ENCODE measurements at places on chromosomes 2 and 18.

DNA sequence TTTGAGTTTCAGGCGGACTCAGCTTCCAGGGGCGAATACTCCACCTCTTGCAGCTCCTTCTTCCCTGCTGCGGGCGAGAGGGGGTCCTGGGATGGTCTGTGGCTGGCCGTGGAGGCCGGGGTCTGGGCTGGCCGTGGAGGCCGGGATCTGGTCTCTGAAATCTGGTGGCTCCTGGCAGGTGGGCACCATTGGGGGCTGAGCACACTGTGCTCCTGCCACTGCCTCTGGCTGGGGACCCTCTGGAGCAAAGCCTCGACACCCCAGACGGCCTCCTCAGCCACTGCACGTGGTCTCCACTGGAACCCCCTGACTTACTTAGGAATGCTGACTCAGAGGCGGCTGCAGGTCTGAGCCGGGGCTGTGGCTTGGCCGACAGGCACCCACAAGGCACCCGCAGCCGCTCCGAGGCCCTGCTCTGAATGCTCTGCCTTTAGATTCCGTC is 100.1 kb upstream of the ALKAL2 start:
- no peak for DNase-seq

- DNase-seq: no peak
Observed at GRCh38 chr2:175947073-175947472, 55.0 kb downstream of the LNPK start.

DNA sequence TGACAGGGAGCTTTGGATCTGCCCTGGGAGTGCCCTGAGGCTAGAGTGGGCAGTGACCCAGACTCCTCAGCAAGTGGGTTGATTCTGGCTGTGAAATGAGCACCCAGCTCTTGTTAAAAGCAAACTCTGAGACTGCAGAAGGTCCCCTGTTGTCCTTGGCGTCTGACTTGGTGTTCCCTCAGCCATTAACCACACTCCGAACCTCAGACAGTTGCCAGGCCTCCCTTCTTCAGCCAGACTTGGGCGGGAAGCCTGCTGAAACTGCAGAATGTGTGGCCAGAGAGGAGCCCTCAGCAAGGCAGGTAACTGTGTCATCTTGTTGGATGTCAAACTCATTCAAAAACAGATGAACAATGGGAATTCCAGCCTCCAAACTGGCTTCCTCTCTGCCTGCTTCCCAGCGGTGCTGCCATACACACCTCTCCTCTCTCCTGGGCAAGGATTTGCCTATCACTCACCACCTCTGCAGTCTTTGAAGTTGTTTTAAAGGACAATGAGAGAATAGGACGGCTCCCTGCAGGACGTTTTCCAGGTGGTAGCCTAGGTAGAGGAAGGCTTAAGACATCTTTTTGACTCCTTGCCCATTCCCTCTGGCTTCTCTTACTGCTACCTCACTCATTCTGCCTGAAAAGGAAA is 38.9 kb upstream of the B3GNT2 start:
- DNase-seq: no peak

- peak; percentile 44 for DNase-seq
Observed at GRCh38 chr2:100146657-100146960, 4.2 kb upstream of the AFF3 start.

DNA sequence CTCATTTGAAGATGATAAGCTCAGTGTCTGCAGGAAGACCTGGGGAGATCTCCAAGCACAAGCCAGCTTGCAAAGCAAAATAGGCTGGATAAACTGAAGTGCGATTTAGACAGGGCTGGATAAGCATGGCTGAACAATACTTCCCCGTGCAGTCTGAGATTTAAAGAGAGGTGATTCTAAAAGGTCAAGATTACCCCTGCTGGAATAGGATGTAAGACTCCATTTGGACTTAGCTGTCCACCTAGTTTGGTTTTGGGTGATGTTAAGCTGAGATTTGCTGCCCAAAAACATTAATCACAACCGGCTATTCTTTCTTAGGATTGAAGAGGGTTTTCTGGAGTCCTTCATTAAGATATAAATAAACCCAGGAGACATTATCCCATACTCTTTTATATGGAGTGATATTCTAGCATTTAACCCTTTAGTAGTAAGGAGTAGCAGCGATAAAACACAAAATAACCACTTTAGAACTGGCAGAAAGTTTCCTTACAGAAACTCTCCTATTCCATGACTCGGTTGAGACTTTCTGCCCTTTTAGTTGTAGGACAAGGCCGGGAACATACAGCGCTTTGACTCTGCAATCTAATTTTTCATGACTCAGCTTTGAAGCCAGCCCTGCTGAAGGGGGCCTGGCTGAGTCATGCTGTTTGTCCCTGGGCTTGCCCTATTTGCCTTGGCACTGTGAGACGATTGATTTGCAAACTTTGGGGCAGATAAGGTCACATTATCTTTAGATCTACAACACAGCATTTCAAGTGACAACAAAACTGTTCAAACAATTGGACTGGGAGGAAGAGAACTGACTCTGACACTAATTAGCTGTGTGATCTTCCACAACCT is 238.2 kb downstream of the GCA start:
- DNase-seq: no peak

DNA sequence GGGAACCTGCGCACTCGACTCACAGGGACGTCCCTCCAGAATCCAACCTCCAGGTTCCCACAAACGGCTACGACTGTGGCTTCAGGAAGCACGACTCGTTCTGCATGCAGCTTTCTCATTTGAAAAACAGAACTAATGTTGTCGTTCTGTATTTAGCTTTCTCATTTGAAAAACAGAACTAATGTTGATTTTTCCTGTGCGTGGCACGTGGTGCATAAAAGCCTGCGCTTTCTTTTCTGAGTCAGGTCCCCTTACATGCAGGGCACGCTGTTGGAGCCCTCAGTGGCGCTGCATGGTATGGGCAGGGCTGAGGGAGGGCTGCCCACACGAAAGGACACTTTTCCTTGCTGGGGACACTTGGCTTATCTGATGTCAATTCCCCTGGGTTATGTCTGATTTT is 124.3 kb downstream of the TMEM18 start:
- peak; percentile 12 for DNase-seq

DNA sequence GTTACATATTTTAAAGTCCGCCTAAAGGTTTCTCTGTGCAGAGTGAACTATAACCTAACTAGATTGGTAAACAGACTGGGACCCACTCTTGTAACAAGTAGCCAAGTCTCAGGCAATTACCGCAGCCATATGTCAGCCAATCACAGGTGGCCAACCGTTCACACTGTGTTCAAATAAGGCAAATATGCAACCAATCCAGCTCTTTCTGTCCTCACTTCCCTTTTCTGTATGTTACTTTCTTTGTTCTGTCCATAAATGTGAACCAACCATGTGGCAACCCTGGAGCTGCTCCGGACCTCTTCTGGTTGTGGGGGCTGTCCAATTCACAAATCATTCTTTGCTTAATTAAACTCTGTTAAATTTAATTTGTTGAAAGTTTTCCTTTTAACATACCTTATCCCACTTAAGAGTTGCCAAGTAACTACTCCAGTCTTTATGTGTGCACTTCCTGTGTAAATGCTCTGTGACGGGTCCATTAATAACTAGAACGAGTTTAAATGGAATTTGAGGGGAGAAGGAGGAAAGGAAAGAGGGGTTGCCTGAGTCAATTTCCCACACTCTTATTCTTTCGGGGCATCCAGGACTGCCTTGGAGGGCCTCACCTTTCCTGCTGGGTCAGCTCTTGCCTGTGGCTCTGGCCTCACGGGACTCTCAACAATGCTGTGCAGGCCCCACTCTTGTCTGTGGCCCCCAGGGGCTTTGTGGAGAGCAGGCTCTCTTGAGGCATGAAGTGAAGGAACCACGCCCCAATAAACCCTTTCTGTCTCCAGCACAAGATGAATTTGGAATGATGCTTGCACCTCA is 6.6 kb upstream of the RPL37A start:
- DNase-seq: peak; percentile 55

DNA sequence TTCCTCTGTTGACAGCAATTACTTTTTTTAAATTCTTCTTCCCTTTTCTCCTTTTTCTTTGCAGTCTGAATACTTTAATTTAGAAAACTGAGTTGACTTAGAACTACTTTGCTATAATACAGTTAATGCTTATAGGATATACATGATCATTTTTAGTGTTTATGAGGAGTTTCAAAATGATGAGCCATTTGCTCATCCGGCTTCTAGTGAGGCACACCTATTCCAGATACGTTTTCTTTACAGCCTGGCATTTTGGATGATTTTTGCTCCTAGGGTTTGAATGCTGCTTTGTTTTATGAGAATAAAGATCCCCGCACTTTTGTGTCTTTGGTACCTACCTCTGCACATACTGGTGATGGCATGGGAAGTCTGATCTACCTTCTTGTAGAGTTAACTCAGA is 52.8 kb downstream of the EIF5B start:
- DNase-seq: no peak

DNA sequence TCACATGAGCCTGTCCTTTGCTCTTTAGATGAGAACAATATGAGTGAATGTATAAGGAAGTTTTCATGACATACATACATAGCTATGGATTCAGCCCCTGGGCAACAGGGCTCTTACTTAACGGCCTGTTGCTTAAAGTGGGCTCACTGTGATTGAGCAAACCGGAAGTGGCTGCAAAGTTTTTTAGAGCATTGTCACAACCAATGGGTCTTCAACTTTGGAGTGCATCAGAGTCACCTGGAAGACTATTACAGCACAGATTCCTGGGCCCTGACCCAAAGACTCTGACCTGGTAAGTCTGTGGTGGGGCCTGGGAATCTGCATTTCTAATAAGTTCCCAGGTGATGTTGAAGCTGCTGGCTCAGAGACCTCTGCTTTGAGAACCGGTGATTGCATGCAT is 106.3 kb upstream of the SEC11C start:
- peak; percentile 14 for DNase-seq

DNA sequence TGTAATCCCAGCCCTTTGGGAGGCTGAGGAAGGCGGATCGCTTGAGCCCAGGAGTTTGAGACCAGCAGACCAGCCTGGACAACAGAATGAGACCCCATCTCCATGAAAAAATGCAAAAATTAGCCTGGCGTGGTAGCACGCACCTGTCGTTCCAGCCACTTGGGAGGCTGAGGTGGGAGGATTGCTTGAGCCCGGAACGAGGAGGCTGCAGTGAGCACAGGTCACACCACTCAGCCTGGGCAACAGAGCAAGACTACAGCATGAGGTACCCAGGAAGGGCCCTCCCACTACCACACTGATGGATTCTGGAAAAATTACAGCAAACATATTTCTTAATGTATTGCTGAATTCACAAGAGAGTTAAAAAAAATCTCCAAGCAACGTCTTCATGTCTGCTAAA is 56.3 kb upstream of the HPCAL1 start:
- no peak for DNase-seq

DNA sequence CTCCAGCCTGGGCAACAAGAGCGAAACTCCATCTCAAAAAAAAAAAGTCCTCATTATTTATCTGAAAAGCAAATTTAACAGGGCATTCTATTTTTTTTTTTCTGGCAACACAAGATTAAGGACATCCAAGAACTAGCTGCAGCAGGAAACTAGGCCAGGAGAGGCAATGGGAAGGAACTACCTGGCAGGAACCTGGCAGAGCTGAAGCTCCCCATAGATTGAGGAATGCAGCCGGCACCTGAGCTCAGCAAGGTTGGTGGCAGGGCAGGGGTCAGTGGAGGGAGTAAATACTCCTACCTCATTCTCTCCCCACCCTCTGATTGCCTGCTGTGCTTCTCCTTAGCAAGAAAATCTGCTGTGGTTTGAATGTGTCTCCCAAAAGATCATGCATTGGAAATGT is 30.4 kb upstream of the LAPTM4A start:
- no peak for DNase-seq

DNA sequence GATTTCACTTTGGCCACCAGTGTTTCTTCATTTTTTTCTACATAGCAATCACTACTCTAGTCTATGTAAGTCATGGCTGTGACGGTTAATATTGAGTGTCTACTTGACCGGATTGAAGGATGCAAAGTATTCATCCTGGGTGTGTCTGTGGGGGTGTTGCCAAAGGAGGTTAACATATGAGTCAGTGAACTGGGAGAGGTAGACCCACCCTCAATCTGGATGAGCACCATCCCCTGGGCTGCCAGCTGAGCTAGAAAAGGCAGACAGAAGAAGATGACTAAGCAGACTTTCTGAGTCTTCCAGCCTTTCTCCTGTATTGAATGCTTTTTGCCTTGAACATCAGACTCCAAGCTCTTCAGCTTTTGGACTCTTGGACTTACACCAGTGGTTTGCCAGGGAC is 265.0 kb upstream of the SLC8A1 start:
- DNase-seq: no peak

- DNase-seq: no peak
Observed at GRCh38 chr2:75516378-75517360, 44.1 kb downstream of the EVA1A start.

DNA sequence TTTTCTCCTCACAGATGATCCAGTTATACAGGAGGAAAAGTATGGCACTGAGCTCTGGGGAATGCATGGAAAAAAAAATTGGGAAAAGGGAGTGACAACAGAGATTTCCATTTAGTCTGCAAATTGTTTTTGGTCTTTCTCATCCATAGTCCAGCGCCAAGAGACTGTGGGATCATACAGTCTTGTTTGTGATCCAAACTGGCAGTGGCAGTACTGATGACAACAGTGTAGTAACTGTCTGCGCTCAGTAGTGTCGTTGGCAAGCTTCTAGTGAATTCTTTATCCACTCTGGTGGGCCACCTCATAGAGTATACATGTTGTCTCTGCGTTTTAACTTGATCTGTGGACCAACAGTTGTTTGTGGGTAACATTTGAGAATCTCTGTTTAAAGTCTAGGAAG is 37.9 kb downstream of the GALNT1 start:
- no peak for DNase-seq
